ENCODE measurements at places on chromosomes 2 and 18. TPM values are rescaled to one million over a fixed set of nuclear protein-coding genes. Genes with fewer than 3 reads are reported as not detected.

SLC11A1 gene
- 0.20 TPM for total RNA-seq

SERPINB13 gene
- total RNA-seq = not detected

MERTK gene
- total RNA-seq = 1.5 TPM

LYG1 gene
- 1.6 TPM for total RNA-seq

IL37 gene
- not detected for total RNA-seq

ACVR1 gene
- total RNA-seq = 25.4 TPM

COL4A3 gene
- 0.59 TPM for total RNA-seq

CDCA7 gene
- total RNA-seq = 48.9 TPM

MYL12B gene
- 397 TPM for total RNA-seq

TNFAIP6 gene
- total RNA-seq = 1.2 TPM

OSR1 gene
- total RNA-seq = 6.3 TPM

ZBTB7C gene
- total RNA-seq = 0.33 TPM

TPO gene
- total RNA-seq = 0.08 TPM

GKN2 gene
- 3.5 TPM for total RNA-seq

KCNE4 gene
- total RNA-seq = 0.69 TPM

LIMS2 gene
- 7.7 TPM for total RNA-seq

DNER gene
- total RNA-seq = 11.1 TPM

LANCL1 gene
- 29.8 TPM for total RNA-seq

PTPRN gene
- 1.7 TPM for total RNA-seq

PXDN gene
- 13.2 TPM for total RNA-seq

C2orf66 gene
- 0.12 TPM for total RNA-seq

PTH2R gene
- total RNA-seq = not detected

TM4SF20 gene
- total RNA-seq = 9.9 TPM

CIB4 gene
- 0.50 TPM for total RNA-seq

All from A549 treated with GW870086 at 1 μM for 4 hours (cell line).